ENCODE measurements at places on chromosomes 5 and 9.
A peak's percentile ranks its signal among the peaks of the same experiment; 100 is the strongest.

DNA sequence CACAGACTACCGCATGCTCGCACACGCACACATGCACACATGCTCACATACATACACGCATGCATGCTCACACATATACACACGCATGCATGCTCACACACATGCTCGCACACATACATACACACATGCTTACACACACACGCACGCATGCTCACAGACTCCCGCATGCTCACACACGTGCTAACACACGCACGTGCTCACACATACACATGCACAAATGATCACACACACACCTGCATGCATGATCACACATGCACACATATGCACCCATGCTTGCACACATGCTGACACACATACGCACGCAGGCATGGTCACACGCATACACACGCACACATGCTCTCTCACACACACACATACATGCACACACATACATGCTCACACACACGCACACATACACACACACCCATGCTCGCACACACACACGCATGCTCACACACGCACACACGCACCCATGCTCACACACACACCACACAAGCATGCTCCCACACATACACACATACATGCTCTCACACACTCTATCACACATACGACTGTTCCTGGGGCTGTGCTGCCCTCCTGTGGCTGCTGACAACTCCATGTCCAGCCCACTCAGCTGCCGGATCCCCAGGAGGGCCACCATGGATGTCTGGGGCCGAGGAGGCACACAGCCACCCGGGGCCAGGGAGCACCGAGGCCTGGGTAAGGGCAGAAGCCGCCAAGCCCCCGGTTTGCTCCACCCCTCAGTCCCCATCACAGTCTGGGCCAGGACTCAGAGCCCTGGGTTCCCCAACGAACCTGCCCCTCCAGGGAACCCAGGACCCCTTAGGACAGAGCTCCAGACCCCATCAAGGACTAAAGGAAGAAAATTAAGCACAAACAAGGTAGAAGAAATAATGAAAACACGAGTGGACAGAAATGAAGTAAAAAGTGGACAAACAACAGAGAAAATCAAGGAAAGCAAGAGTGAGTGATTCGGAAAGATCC is 31.4 kb upstream of the EGFL7 start:
- no peaks in the 10 kb centered on the region for H3K27me3 ChIP-seq
- no peak overlapping the region for H3K27ac ChIP-seq
- no peaks in the 10 kb centered on the region for H3K36me3 ChIP-seq
- H3K4me3 ChIP-seq: no peak overlapping the region
- DNase-seq: peak; percentile 86

GRCh38 chr5:163535290-163535689 is 29.9 kb downstream of the MAT2B start:
- no peak for DNase-seq
- no peaks in the 10 kb centered on the region for H3K27me3 ChIP-seq
- no peaks in the 10 kb centered on the region for H3K4me1 ChIP-seq
- no peaks in the 10 kb centered on the region for H3K36me3 ChIP-seq
- no peak overlapping the region for H3K4me3 ChIP-seq

GRCh38 chr5:73274881-73275663 is 102.1 kb downstream of the TMEM174 start:
- H3K27ac ChIP-seq: peak overlapping the region; percentile 4
- no peaks in the 10 kb centered on the region for H3K36me3 ChIP-seq
- H3K4me3 ChIP-seq: peak overlapping the region; percentile 17
- H3K27me3 ChIP-seq: no peaks in the 10 kb centered on the region

DNA sequence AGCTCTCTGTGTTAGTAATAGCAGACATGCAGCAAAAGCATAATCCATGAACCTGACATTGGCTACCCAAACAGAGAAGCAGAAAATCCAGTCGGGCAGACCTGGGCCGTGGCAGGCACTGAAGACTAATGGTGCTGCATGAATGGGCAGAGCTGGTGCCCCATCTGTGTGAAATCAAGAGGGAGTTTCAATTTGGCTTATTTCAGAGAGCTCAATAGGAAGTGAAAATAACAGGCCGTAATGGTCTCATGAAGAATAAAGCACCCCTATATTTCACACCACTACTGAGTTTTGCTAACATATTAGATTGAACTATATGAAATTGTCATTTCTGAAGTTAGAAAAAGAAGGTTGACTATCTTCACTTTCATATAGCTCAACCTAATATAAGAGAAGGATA is 149.7 kb downstream of the ENC1 start:
- no peak for DNase-seq
- no peak overlapping the region for H3K4me3 ChIP-seq
- H3K36me3 ChIP-seq: no peaks in the 10 kb centered on the region
- H3K27me3 ChIP-seq: no peaks in the 10 kb centered on the region

DNA sequence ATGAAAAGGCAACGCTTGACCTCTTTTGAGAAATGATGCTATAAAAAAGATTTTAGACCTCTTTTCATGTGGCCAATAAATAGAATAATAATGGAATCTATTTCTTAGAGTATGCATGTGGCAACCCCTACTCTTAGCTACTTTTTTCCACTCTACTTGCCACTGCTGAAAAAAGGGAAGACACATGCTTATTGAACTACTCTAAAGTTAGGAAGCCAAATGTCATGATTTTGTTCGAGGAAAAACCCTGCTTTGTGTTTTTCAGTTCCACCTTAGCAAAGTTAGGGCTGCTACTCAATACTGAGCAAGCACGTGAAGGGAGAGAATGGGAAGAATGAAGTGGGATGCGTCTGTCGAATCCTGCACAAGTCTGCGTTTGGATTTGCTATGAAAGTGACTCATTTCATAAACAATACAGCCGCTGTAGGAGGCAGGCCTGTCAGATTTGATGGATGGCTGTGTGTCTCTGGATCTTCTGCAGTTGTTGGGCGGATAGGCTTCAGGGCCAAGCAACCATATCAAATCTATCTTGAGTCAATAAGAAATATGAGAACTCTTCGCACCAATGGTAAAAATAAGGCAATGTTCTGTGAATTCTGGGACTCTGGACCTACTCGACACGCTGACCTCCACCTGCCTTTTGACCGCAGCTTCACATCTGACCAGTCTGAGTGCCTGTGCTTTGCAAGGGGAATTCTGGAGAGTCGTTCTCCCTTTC is 333.6 kb downstream of the PIK3R1 start:
- H3K36me3 ChIP-seq: no peaks in the 10 kb centered on the region
- no peak overlapping the region for H3K27ac ChIP-seq
- H3K4me1 ChIP-seq: no peaks in the 10 kb centered on the region
- no peaks in the 10 kb centered on the region for H3K27me3 ChIP-seq
- no peak overlapping the region for H3K4me3 ChIP-seq

GRCh38 chr5:107808671-107809137 is 138.0 kb upstream of the EFNA5 start:
- no peak overlapping the region for H3K4me3 ChIP-seq
- DNase-seq: no peak
- H3K36me3 ChIP-seq: no peaks in the 10 kb centered on the region
- no peaks in the 10 kb centered on the region for H3K27me3 ChIP-seq
- H3K27ac ChIP-seq: no peak overlapping the region

- H3K4me3 ChIP-seq: no peak overlapping the region
- H3K36me3 ChIP-seq: no peaks in the 10 kb centered on the region
- H3K27ac ChIP-seq: no peak overlapping the region
- H3K27me3 ChIP-seq: no peaks in the 10 kb centered on the region
- no peak for DNase-seq
- H3K4me1 ChIP-seq: no peaks in the 10 kb centered on the region
Observed at GRCh38 chr5:18028036-18028435, 393.8 kb downstream of the TAF11L14 start.

DNA sequence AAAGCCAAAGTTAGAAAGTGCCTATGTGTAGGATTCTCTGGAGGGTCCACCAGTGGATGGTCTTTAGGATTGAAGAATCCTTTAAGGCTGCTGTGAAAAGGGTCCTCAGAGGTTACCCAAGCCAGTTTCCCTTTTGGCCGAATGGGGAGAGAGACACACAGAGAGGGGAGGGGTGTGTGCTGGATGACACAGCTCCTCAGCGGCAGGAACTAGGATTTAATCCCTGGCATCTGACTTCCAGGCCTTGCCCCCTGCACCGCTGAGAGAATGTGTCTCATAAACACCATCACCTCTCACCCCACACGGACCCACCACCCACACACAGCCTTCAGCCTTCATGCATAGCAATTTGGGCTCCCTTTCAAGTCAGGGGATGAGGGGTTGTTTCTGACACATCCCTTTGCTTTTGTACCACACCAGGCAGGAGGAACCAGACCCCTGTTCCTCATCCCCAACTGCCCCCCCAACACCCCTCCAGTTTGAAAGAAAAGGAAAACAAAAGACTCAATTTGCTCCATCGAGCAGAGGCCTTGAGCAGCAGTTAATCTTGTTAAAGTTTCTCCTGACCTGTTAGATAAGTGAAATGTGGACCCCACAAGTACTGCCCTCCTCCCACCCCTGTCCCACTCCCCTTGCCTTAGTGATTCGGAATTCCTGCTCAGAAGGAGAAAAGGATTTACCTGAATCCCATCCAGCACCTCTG is 4.0 kb downstream of the PAPPA start:
- no peaks in the 10 kb centered on the region for H3K36me3 ChIP-seq
- no peak for DNase-seq
- no peaks in the 10 kb centered on the region for H3K27me3 ChIP-seq
- peak overlapping the region; percentile 88 for H3K27ac ChIP-seq
- H3K4me1 ChIP-seq: peaks cover 48% of the 10 kb centered on the region
- peak overlapping the region; percentile 60 for H3K4me3 ChIP-seq

DNA sequence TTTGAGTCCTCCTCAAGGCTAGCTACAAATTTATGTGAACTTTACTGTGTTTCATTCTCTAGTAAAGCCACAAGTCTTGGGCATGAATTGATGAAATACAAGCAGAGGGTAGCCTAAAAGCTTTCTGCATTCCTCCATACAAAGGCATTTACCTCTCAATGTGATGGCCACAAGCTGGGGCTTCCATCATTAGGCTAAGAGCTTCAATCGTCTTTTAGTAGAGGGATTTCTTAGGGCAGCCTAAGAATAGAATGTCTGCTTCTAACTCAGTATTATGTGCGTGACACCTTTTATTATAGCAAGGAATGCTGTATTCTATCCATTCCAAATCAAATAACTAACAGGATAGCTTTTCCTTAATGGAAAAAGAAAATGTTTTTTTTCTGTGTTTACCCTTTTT is 3.7 kb downstream of the PLAC8L1 start:
- no peak overlapping the region for H3K27ac ChIP-seq
- DNase-seq: no peak
- H3K4me1 ChIP-seq: no peaks in the 10 kb centered on the region
- H3K36me3 ChIP-seq: peaks cover 16% of the 10 kb centered on the region
- H3K4me3 ChIP-seq: no peak overlapping the region
- no peaks in the 10 kb centered on the region for H3K27me3 ChIP-seq

DNA sequence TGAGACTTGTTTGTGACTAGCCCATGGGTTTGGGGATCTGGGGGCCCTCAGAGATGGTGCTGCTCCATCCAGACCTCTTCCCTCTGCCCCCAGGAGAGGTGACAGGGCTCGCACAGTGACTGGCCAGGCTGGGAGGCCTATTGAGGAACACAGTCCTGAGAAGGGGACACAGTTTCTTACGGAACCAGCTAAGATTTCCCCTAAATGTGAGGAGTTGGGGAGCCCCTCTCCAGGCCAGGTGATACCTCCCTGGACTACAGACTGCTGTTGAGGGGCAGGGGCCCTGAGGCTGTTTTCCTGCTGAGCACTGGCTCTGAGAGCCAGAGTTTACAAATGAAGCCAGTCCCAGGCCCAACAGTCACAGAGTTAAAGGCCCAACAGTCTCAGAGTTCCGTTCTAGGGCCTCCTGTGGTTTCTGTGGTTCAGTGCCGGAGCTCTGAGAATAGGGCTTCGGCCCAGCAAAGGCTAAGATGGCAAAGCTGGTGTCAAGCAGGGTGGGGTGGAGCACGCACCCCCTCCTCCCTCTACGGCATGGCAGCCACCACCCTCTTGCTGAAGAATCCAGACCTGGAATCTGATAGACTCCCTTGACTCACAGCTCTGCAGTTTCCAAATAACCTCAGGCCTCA is 1.1 kb upstream of the SEMA4D start:
- peaks cover 12% of the 10 kb centered on the region for H3K4me1 ChIP-seq
- peak overlapping the region; percentile 43 for H3K27ac ChIP-seq
- DNase-seq: no peak
- H3K27me3 ChIP-seq: no peaks in the 10 kb centered on the region
- no peaks in the 10 kb centered on the region for H3K36me3 ChIP-seq

GRCh38 chr5:118968925-118969375 is 19.4 kb downstream of the DTWD2 start:
- no peaks in the 10 kb centered on the region for H3K27me3 ChIP-seq
- DNase-seq: no peak
- no peak overlapping the region for H3K27ac ChIP-seq
- H3K4me3 ChIP-seq: no peak overlapping the region
- H3K36me3 ChIP-seq: no peaks in the 10 kb centered on the region

DNA sequence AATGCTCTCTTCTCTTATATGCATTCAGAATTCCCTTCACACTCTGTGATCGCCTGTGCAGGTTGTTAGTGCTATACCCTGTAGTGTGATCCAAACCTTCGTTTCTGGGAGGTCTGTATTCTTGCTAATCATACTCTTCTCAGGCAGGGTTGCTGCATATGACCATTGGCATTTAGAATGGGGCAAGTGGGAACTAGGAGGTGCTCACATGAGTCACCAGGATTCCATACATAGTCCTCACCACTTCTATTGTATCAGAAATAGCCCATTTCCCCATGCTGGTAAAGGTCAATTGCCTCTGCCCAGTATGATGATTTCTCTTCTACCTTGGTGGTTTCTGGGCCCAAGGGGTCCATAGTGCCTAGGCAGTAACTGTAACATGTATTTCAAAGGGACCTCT is 443.5 kb upstream of the CDH6 start:
- no peak for DNase-seq
- no peaks in the 10 kb centered on the region for H3K4me1 ChIP-seq
- H3K4me3 ChIP-seq: no peak overlapping the region
- H3K36me3 ChIP-seq: no peaks in the 10 kb centered on the region
- no peak overlapping the region for H3K27ac ChIP-seq

GRCh38 chr9:107249131-107249533 is 33.9 kb upstream of the RAD23B start:
- no peaks in the 10 kb centered on the region for H3K27me3 ChIP-seq
- H3K4me1 ChIP-seq: no peaks in the 10 kb centered on the region
- no peak overlapping the region for H3K4me3 ChIP-seq
- no peak for DNase-seq
- H3K36me3 ChIP-seq: no peaks in the 10 kb centered on the region

DNA sequence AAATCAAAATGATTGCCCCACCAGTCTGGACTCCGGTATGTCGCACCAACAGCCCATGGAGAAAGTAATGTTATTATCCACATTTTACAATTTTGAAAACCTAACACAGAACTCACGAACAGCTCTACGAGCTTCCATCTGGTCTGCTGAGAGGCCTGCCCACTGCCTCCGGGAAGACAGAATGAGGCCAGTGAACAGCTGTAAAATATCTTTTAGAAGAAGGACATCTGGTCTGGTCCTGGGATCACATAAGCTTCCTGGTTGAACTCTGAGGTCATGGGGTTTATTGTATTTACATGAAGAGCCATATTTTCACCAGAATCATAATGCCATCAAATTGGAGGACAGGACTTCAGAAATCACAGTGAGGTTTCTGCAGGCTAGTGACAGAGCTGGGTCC is 89.0 kb downstream of the FRMD3 start:
- peaks cover 7% of the 10 kb centered on the region for H3K4me1 ChIP-seq
- H3K4me3 ChIP-seq: no peak overlapping the region
- no peak overlapping the region for H3K27ac ChIP-seq
- DNase-seq: no peak
- H3K27me3 ChIP-seq: no peaks in the 10 kb centered on the region

All from tibial nerve (tissue), 4 donors.